ENCODE measurements at places on chromosomes 12 and 14. TPM values are rescaled to one million over a fixed set of nuclear protein-coding genes. Genes with fewer than 3 reads are reported as not detected.

The C1QL4 gene
- not detected for polyA plus RNA-seq

The GALNT16 gene
- 1.4 TPM for polyA plus RNA-seq

The PTPRR gene
- 0.35 TPM for polyA plus RNA-seq

The PSMC6 gene
- polyA plus RNA-seq = 292 TPM

The TCL1B gene
- polyA plus RNA-seq = not detected

Measured in psoas muscle (tissue), 8 donors.